Fibroblast of villous mesenchyme (primary cell): ENCODE measurements at places on chromosomes 7 and 10.

- DNase-seq = peak; percentile 85
Measured at GRCh38 chr7:139526578-139527544, 3.4 kb downstream of the CLEC2L start.

GRCh38 chr10:3622845-3623621, 162.0 kb downstream of the KLF6 start:
- DNase-seq = peak; percentile 71

DNA sequence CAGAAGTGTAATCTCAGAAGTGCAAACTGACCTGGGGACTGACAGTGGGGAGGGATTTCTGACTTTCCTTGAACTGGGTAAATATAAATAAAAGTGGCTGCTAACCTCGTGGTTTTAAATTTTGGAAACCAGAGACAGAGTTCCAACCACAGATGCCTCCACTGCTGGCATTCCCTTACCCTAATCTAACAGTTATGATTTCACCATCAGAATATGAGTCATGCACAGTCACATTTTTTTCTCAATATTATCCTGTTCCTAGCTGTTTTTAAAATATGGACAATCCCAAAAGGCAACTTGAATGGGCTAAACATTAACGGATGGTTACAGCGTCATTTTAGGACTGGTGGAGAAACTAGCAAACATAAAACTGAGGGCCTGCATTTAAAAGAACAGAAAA, 264.3 kb upstream of the INHBA start:
- peak; percentile 75 for DNase-seq

- DNase-seq = no peak
Measured at GRCh38 chr7:104900525-104901239, 113.3 kb upstream of the KMT2E start.

GRCh38 chr10:1120801-1121211, 64.6 kb downstream of the WDR37 start:
- DNase-seq = no peak

DNA sequence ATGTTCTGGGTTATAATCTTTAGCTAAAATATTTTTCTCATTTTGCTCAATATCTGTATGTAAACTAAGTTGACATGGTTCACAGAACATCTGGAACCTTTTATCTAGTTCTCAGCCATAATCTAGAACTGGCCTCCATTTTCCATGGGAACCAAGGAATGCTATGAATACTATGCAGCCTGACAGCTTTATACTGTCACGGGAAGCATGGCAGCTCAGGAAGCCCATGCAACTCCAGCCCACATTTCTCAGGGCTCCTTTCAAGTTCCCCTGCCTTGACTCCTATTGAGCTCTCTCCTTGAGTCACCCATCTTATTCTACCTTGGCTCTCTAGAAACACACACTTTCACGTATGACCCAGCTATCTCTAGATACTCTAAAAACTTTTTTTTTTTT, 36.6 kb upstream of the PRKAR2B start:
- DNase-seq = no peak

DNA sequence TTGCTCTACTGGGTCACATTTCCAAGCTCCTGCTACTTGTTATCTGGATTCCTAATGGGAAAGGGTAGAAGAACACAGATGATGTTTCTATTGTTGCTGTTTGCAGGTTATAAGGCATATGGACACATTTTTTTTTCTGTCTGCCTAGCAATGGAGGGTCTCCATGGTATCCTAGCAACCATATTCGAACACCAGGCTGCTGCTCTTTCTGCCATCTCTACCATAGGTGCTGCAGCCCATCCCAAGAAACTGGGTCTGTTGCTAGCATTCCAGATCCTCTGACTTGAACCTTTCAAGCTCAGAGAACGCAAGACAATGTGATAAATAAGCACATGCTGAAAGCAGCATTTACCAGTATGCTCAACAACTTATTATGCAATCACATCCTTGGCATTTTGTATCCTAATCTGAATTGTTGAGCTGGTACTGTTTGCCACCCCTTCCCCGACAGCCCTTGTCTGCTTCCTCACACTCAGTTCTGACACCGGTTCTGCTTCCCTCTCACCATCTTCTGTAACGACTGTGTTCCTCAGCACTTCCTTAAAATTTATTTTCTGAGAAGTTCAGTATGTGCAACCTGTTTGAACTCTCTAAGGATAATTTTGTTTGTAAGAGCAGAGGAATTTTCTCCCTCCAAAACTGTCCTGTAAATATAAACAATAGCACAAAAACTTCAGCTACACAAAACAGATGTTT, 6.2 kb downstream of the PRKG1 start:
- DNase-seq = peak; percentile 40

DNA sequence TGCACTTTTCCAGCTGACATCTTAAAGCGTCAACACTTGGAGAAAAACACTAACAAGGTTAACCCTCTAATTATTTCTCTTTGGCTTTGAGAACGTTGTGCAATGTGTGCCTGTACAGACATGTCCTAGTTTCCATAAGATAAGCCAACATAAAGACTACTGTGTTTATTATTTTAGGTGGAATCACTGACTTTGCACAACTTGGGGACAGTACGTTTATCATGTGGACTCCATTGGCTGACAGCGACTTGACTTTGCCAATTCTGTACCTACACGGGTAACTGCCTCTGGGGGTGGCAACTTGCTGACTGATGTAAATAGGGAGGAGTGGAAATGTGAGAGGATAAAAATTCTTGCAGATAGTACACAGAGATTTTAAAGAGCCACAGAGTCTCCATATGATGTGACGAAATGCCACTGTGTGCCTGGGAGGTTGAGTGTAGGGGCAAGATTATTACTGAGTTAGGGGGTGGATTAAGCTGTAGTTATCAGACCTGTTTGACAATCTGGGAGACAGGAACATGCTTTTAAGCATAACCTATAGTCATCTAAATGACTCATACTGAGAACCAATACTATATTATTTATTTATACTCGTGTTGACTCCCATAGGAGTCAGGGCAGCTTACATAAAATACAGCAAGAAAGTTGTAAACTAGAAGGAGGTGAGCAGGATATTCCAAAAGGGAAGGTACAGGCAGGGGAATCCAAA, 21.0 kb downstream of the SLC13A4 start:
- no peak for DNase-seq

DNA sequence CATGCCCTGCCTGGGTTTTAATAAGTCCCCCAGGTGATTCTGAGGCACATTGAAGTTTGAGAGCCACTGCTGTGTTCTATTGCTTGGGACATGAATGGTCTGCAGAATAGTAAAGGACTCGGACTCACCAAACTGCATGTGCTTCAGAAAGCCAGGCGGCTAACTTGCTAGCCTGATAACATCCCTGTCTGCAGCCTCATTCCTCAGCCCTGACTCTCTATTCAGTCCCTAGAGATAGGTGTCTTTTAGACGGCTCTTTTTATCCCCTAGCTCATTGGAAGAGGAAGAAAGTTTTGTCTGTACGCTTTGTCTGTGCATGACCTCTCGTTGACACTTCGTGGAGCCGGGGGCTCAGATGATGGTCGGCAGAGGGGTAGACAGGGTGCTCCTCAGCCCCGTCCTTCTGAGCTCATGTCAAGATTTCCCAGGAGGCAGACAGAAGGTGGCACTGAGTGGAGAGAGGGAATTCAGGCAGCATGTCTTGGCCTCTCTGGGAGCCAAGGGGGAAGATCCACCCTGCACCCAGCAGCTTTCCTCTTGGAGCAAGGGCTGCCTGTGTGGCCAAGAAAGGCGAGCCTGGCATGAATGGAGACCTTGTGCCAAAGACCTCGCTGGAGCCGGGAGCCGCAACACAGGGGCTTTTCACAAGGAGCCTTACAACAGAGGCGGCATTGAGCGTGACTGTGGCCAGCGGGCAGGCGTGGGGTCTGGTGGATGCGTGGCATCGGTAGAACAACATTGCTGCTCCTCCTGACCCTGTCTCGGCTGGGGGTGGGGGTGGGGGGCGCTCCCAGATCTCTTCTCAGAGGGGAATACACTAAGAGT, 51.1 kb upstream of the PODXL start:
- DNase-seq = no peak

DNA sequence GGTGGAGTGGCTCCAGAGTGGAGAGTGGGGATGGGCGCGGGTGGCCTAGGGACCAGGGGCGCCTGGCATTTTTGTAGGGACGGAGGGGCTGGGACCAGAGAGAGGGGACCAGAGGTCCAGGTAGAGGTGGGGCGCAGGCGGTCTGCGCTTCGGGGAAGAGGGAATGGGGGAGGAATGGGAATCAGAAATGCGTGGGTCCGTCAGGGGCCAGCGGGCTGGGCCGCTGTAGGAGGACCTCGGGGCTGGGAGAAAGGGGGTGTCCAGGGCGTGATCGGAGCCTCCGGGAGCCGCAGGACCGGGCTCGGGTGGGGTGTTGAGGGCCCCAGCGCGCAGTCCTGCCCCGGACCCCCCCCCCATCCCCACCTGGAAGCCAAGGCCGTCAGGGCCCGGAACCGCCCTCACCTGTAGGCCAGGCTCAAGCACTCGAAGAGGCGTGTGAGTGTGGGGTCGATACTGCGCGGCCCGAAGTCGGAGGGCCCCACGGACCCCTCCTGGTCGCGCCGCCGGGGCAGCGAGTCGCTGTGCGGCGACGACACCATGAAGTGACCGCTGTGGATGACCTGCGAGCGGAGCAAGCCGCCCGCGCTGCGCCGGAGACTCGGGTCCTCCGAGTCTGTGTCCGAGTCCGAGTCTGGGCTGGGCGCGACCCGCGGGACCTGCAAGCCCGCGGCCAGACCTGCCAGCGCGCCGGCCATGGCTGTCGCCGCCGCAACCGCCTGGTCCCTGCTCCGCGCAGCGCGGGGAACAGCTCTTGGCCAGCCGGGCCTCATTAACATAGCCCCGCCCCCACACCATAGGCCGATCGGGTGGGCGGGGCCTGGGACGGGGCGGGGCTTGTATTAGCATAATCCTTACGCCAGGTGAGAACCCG, at the start of gene MLXIPL:
Gene MLXIPL (minus strand): TSS at position 725 of the 871 bp plus-strand sequence. CDS start 30 bp downstream, at position 695.
- DNase-seq = peak; percentile 35

DNA sequence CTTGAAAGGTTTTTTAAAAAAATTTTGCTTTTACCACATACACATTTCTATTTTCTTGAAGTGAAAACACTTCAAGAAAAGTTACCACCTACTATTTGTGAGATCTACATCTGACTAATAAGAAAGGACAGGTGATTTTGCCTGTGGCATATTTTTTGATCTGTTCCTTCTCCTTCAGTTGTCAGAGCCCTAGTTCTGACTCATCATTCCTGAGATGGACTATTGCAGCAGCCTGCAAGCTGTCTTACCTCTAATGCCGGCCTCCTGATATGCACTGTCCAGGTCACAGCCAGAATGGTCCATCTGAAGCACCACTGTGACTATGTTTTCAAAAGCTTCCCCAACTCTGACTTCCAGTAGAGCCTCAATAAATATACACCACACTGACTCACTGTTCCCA, 28.2 kb upstream of the ANK3 start:
- DNase-seq = no peak

DNA sequence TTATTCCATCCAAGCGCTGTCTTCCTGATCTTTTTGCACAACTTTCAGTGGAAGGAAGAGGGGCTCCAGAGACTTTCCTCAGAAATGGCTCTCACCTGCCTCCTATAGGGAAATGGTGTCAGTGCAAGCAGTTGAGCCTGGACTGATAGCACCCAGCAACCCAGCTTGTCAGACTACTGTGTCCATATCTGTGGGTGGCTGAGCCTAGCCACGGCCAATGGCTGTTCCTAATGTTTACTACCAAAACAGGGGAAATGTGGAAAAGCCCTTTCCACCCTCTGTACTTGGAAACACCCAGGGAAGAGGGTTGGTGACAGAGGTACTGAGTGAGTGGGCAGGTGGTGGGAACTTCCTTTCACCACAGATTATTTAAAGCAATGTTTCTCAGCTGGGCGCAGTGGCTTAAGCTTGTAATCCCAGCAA, 4.3 kb upstream of the YKT6 start:
- peak; percentile 62 for DNase-seq

- DNase-seq = peak; percentile 48
Measured at GRCh38 chr10:52818019-52818418, 45.4 kb upstream of the MBL2 start.

DNA sequence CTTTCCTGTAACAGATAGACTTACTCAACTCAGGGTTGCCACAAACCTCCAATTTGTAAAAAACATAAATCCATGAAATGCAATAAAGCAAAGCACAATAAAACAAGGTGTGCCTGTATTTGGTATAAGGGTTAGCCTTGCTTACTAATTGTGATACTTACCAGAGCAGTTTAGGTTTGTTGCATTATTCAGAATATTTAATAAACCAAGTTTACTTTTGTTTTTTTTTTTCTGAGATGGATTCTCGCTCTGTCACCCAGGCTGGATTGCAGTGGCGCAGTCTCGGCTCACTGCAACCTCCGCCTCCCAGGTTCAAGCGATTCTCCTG, 79.6 kb downstream of the SEC61G start:
- DNase-seq = no peak

DNA sequence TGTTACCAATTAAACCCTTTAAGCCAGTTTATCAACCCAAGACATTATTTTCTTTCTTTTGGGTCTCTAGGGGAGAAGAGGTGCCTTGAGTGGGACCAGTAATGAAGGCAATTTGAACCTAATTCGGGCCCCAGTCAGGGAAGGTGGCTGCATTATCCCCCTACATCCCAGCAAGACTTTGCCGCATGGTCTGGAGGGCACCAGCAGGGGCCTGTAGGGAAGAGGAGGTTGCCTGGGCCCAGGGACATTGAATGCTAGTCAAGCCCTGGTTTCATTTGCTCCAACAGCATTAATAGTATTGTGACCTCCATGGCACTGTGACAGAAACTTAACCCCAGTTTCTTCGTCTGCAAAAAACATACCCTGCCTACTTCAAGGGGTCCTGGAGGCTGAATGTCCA, 108.8 kb downstream of the CUX1 start:
- no peak for DNase-seq

- no peak for DNase-seq
Measured at GRCh38 chr10:90047243-90047729, 345.9 kb downstream of the KIF20B start.

DNA sequence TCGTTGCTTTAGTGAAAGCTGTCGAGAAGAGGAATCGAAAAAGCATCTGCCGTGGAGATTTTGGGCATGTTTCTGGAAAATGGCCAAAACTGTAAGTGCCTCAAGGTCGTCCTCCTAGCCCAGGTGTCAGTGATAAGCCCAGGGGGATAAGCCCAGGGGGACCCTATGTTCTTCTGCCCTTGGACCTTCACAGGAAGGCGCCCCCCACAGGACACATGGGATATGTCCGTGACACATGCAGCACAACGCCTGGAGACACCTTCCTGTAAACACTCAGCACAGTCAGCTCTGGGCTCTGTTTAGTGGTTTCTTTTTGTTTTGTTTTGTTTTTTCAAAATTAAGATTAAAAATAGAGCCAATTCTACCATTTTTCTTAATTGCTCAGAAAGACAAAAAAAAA, 272.7 kb downstream of the KLF6 start:
- no peak for DNase-seq

- no peak for DNase-seq
Measured at GRCh38 chr7:83534488-83534887, 114.5 kb downstream of the SEMA3E start.

GRCh38 chr7:130430841-130431666, 9.8 kb downstream of the CEP41 start:
- DNase-seq = peak; percentile 96

- DNase-seq = no peak
Measured at GRCh38 chr10:26628395-26628794, 69.1 kb upstream of the PDSS1 start.
